ENCODE measurements at places on chromosomes 1 and 21. TPM values are rescaled to one million over a fixed set of nuclear protein-coding genes. Genes with fewer than 3 reads are reported as not detected.

The TENT5C gene
- total RNA-seq = 8.8 TPM

The SLC1A7 gene
- total RNA-seq = not detected

The BEND5 gene
- total RNA-seq = 17.5 TPM

The UMODL1 gene
- total RNA-seq = not detected

The FAM78B gene
- 6.7 TPM for total RNA-seq

The CFAP141 gene
- not detected for total RNA-seq

The TNFRSF18 gene
- not detected for total RNA-seq

The SLAMF6 gene
- total RNA-seq = not detected

The HP1BP3 gene
- 334 TPM for total RNA-seq

The SCNM1 gene
- 27.9 TPM for total RNA-seq

The RGS1 gene
- 26.1 TPM for total RNA-seq

The EDN2 gene
- total RNA-seq = not detected

The PCAT6 gene
- total RNA-seq = not detected

The ITLN2 gene
- total RNA-seq = not detected

The ZNF691 gene
- total RNA-seq = 7.4 TPM

The CR2 gene
- total RNA-seq = not detected

The LYPD8 gene
- total RNA-seq = not detected

The DDR2 gene
- 10.8 TPM for total RNA-seq

The RPE65 gene
- total RNA-seq = 2.1 TPM

The RIMKLA gene
- 25.4 TPM for total RNA-seq

The AMY1C gene
- total RNA-seq = not detected

The SCAF4 gene
- total RNA-seq = 9.2 TPM

The C1QTNF12 gene
- total RNA-seq = not detected

The CASZ1 gene
- 2.3 TPM for total RNA-seq

The ZBED6 gene
- total RNA-seq = 8.1 TPM

The FALEC gene
- 0.92 TPM for total RNA-seq

The KRTAP21-2 gene
- not detected for total RNA-seq

The RORC gene
- total RNA-seq = 0.23 TPM
